ENCODE measurements at places on chromosomes 2 and 18.

DNA sequence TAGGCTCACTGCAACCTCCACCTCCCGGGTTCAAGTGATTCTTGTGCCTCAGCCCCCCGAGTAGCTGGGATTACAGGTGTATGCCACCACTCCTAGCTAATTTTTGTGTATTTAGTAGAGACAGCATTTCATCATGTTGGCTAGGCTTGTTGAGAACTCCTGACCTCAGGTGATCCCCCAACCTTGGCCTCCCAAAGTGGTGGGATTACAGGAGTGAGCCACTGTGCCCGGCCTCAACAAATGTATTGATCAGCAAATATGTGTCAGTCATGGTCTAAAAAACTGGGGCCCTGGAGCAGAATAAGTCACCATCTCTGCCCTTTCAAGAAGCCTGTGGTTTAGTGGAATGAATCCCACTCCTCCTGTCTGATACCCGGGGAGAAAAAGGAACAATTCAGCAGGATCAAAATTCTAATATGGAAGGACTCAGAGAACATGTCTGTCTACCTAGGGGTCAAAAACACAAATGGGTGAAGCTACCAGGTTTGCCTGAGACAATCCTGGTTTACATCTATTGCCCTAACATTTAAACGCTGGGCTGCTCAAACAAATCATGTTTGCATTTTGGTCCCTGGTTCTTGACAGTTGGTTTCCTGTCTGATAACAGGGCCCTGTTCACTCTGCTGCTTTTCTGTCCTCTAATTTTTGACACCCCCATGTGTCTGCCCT, 21.6 kb downstream of the GCKR start:
- no peak for DNase-seq

DNA sequence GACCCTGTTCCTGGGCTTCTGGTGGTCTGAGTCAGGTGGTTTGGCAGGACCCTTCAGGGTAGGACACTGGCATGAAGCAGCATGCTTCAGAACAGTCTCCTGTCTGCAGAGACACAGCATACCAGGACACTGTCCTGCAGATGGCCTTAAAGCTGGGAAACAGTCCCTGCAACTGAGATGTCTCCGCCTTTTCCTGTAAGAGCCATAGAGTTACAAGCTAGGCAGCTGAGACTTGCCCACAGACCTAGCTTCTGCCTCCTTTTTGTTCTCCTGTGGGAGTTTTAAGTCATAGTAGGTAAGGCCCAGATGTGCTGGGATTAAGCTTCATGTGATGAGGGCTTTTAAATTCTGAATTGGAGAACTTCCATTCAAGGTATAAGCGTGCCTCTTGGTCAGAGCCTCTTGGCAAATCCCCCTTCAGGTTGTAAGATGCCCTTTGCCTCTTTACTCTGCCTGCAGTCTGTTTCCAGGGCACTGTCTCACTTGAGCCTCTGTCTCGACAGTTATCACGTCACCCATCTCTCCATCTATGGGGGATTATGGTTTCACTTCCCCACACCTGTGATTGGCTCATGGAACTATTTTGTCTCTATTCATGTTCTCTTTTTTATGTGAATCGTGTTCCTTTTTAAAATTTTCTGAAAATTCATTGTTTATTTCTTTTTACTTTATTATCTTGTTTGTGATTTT, 51.8 kb downstream of the COA5 start:
- no peak for DNase-seq

- DNase-seq = no peak
Measured at GRCh38 chr18:74444104-74444503, 13.0 kb downstream of the DIPK1C start.

DNA sequence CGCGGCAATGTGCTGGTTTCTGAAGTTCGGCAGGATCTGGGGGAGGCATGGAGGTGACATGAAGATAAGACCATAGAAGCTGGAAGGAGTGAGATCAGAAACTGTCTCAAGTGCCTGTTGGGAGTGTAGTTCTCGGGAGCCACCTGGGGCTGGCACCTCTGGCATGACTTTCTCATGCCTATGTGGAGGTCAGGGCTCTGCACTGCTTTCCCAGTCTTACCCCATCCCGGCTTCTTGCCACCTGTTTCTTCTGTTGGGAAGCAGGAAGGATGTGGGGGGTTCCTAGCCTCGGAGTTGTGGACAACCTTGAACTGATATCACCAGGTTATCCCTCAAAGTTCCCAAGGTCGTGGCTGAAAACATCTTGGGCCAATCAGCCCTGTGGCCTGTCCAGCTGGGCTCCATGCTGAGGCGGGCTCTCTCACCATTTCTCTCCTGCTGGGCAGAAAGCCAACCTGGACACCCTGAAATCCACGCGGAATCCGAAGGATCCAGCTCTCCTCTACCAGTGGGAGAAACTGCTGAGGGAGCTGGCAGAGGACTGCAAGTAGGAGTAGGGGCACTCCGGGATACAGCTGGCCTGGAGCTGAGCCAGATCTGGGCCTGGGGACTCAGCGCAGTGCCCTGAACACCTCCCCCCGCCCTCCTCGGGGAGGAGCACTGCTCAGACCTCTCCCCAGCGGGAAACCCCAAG, 42.5 kb downstream of the FER1L5 start:
- DNase-seq = no peak

DNA sequence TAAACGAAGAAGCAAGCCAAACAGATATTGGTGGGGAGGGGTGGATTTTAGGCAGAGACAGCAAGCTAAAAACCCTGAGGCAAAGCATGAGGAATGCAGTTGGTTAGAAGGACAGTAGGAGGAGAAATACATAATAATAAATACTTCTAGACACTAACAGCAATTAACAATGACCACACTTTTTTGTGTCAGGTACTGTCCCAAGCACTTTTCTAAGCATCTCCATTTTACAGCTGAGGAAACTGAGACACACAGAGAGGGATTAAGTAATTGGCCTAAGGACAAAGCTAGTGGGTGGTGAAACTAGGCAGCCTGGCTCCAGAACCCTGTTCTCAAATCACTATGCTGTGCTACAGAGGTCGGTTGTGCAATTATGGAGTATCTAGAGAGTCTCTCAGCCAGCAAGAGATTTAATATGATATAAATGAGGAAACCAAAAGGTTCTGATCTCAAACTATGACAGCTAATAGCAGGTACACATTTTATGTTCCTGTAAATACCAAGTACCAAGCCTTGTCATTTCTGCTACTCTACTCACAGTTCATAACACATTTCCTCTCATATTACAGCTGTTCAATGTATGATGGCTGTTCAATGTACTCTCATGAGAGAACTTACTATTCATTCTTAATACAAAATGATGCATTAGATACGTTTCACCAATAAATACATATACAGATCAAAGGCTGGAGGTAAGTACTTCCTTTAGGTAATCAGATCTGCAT, 5.3 kb downstream of the MAP4K3 start:
- no peak for DNase-seq

- no peak for DNase-seq
Measured at GRCh38 chr18:46891742-46892214, 25.5 kb downstream of the PIAS2 start.

DNA sequence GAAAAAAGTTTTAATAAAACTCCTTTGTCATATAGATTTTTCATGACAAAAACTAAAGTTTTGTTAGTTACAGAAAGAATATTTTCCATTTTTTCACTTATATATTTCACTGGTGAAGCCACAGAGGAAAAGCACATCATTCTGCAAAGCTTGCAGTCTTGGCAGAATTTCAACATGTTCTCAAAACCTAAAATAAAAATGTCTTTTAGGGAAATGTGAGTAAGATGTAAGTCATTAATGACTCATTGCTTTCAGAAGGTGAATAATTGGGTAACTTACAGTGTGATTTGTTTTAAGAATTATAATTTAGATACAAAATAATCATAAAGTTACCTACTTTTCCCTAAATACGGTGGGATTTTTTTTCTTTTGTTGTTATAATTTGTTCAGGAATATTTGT, 43.4 kb upstream of the TNFRSF11A start:
- DNase-seq = no peak

- no peak for DNase-seq
Measured at GRCh38 chr2:122868646-122869275, 1113.3 kb downstream of the TSN start.

GRCh38 chr2:7467782-7468447, 550.7 kb downstream of the RNF144A start:
- DNase-seq = no peak
